Colonic mucosa (tissue), 4 donors: ENCODE measurements at places on chromosomes 1 and 21. TPM values are rescaled to one million over a fixed set of nuclear protein-coding genes. Genes with fewer than 3 reads are reported as not detected.

Gene LCE1F
- total RNA-seq, result not detected

Gene UBASH3A
- total RNA-seq, result 1.5 TPM

Gene TNFRSF4
- 2.3 TPM for total RNA-seq

Gene CHODL
- 0.53 TPM for total RNA-seq

Gene GNG4
- 6.9 TPM for total RNA-seq

Gene VANGL2
- total RNA-seq, result 3.9 TPM

Gene TIAM1
- total RNA-seq, result 5.7 TPM

Gene RNU1-4
- 1,159 TPM for total RNA-seq

Gene ZYG11A
- 0.05 TPM for total RNA-seq

Gene CAPZB
- total RNA-seq, result 407 TPM

Gene AIM2
- 0.69 TPM for total RNA-seq

Gene NTPCR
- 57.0 TPM for total RNA-seq

DNA sequence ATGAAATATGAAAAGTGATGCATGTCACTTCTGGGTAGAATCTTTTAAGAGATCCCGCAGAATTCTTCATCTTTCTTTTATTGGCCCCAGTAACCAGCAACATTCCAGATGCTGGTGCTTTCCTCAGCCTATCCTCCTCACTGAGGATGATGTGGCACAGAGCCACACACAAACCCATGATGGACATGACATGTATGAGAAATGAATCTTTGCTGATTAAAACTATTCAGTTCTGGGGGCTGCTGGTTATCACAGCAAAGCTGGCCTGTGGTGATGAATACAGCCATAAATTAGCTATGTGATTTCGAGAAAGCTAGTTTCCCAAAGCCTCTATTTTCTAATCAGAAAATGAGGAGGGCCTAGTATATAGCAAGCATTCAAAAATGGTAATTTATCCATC lies 8.3 kb upstream of the ERICH3 start:
- H3K4me3 ChIP-seq, result no peak overlapping the region
- H3K4me1 ChIP-seq, result no peaks in the 10 kb centered on the region
- DNase-seq, result no peak
- H3K27ac ChIP-seq, result no peak overlapping the region
- no peaks in the 10 kb centered on the region for H3K27me3 ChIP-seq

- no peaks in the 10 kb centered on the region for H3K27me3 ChIP-seq
- H3K4me1 ChIP-seq, result no peaks in the 10 kb centered on the region
- H3K36me3 ChIP-seq, result no peaks in the 10 kb centered on the region
- no peak overlapping the region for H3K4me3 ChIP-seq
These were observed 523.6 kb upstream of the DAB1 start for GRCh38 chr1:57947471-57947870.

DNA sequence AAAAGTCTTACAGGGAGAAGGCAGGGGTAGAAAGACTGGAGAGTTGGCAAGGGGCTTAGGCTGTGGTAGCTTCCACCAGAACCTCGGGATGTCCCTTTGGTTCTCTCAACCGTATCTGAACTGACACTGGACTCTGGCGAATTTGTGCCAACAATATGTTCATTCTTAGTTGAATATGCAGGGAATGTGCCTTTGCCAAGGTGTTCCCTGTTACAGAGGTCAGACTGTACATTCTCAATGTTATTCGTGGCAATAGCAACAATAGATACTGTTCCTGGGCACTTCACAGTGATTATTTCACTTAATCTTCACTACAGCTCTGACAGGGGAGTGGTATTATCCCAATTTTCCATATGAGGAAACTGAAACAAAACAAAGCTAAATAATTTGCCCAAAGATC lies 51.5 kb upstream of the RAB3GAP2 start:
- H3K36me3 ChIP-seq, result no peaks in the 10 kb centered on the region
- H3K27me3 ChIP-seq, result no peaks in the 10 kb centered on the region
- no peak overlapping the region for H3K27ac ChIP-seq
- no peak overlapping the region for H3K4me3 ChIP-seq
- no peaks in the 10 kb centered on the region for H3K4me1 ChIP-seq

- H3K36me3 ChIP-seq, result no peaks in the 10 kb centered on the region
- no peak overlapping the region for H3K4me3 ChIP-seq
- peak; percentile 83 for DNase-seq
- H3K27me3 ChIP-seq, result no peaks in the 10 kb centered on the region
- H3K4me1 ChIP-seq, result no peaks in the 10 kb centered on the region
These were observed 46.3 kb downstream of the UMODL1 start for GRCh38 chr21:42117229-42117966.

- DNase-seq, result no peak
- no peak overlapping the region for H3K4me3 ChIP-seq
- no peak overlapping the region for H3K27ac ChIP-seq
These were observed 19.0 kb upstream of the OLFM3 start for GRCh38 chr1:102015728-102016127.

DNA sequence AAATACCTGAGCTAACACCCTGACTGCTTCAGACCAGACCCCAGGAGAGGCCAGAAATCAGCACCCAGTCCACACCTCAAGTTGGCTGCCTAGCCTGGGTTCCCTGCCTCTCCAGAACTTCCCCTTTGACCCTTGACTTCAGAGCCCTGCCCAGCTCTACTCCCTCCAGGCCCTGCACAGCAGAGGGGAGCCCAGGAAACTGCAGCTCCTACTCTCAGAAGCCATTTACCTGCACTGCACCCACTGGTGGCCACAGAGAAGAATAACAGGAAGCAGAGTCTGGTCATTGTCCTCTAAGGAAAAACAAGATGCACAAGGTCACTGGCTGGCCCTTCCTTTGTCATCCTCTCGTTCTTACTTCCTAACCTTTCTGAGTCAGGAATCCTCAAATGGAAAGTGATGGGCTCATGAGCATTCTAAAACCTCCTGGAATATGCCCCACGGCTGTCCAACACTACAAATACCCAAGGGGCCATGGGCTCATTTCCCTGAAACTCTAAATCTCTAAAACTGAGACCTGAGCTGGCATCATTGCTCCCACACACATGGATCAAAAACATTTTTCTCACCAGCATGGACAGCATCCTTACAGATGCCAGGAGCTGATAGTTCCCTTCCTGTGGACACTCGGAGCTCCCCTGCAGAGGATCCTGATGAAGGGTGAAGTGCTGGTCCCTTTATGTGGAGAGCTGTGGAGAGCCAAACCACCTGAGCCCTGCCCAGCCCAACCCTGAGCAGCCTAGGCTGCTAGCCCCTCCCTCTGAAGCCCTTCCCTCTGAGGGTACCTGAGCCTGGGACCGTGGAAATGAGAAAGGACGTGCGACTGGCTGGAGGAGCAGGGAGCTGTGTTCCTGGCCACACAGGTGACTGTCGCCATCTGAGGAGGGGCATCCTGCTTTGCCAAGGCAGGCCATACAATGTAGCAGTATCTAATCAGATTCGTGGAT lies at the start of gene ITLN2:
Gene ITLN2 (minus strand): TSS at position 652 of the 947 bp plus-strand sequence. CDS start 68 bp downstream, at position 584.
- H3K4me1 ChIP-seq, result no peaks in the 10 kb centered on the region
- no peak within 1 kb of the TSS for H3K27ac ChIP-seq
- H3K36me3 ChIP-seq, result no peaks in the 10 kb centered on the region
- DNase-seq, result peak; percentile 30
- H3K27me3 ChIP-seq, result no peaks in the 10 kb centered on the region

GRCh38 chr1:58919959-58920321 lies 136.1 kb upstream of the JUN start:
- no peaks in the 10 kb centered on the region for H3K27me3 ChIP-seq
- no peak overlapping the region for H3K27ac ChIP-seq
- no peak overlapping the region for H3K4me3 ChIP-seq
- no peak for DNase-seq
- no peaks in the 10 kb centered on the region for H3K36me3 ChIP-seq

GRCh38 chr1:204201348-204202040 lies 5.2 kb upstream of the KISS1 start:
- no peak for DNase-seq
- H3K27me3 ChIP-seq, result no peaks in the 10 kb centered on the region
- no peaks in the 10 kb centered on the region for H3K4me1 ChIP-seq

- no peak overlapping the region for H3K27ac ChIP-seq
- H3K36me3 ChIP-seq, result no peaks in the 10 kb centered on the region
- no peak for DNase-seq
- H3K4me3 ChIP-seq, result no peak overlapping the region
- no peaks in the 10 kb centered on the region for H3K4me1 ChIP-seq
These were observed 66.9 kb downstream of the DISC1 start for GRCh38 chr1:231693361-231694074.

DNA sequence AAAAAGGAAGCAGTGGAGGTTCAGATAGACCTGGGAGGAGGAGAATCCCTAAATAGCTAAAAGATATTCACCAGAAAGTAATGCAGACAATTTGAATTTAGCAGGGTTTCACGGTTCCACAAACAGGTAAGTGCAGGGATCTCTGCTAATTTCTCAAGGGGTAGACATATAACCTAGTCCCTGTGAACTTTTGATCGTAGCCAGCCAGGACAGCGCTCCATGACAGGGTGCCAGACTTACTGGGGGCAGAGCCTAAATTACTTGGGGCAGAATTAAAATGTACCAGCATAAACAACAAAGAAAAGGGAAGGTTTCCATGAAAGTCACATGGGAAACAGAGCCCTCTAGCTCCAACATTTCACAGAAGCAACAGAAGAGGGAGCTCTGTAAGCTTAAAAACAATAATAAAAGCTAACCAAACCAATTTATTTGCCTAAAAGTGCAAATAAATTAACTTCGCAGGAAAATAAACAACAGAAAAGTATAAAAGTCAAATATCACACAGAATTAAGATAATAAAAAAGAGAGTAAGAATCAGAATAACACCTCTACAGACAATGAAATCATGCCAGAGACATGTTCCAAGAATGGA lies 198.3 kb downstream of the DUSP10 start:
- H3K27me3 ChIP-seq, result no peaks in the 10 kb centered on the region
- H3K36me3 ChIP-seq, result no peaks in the 10 kb centered on the region
- no peak for DNase-seq

- no peaks in the 10 kb centered on the region for H3K4me1 ChIP-seq
- no peak for DNase-seq
- H3K36me3 ChIP-seq, result no peaks in the 10 kb centered on the region
- no peak overlapping the region for H3K27ac ChIP-seq
- H3K27me3 ChIP-seq, result no peaks in the 10 kb centered on the region
- no peak overlapping the region for H3K4me3 ChIP-seq
These were observed 120.7 kb downstream of the SEC16B start for GRCh38 chr1:177849130-177849529.

DNA sequence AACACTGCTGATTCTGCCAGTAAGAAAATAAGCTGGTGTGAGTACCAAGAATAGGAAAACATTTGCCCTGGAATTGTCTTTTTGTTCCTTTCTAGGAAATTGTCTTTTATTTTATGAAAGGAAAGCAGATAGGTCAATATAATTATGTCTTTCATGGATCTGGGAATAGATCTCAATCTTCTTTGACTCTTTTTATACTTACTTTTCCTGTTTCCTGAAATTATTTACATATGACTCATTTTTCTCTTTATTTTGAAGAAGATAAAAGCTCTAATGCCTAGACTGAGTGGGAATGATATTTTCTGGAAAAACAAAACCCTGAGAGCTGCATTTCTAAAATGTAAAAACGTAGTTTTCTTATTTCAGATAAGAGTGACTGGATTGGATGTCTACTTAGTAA lies 100.1 kb downstream of the MAN1A2 start:
- DNase-seq, result no peak
- no peak overlapping the region for H3K27ac ChIP-seq
- H3K4me1 ChIP-seq, result no peaks in the 10 kb centered on the region
- no peaks in the 10 kb centered on the region for H3K27me3 ChIP-seq

DNA sequence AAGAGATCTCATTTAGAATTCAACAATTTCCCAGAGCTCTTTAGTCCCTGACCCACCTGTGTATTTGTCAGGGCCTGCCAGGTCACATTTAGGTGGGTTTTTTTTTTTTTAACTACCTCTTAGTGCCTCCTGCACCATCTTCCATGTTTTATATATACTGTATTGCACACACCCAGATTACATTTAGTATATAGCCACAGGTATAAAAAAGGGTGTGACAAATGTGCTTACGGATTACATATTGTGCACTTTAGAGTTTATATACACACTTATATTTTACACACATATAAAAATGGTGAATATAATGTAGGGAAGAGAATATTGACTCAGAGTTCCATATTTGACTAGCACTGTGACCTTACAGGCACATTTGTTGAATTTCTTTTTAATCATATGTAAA lies 17.4 kb upstream of the LRIG2 start:
- no peak for DNase-seq
- no peaks in the 10 kb centered on the region for H3K27me3 ChIP-seq
- peaks cover 8% of the 10 kb centered on the region for H3K4me1 ChIP-seq
- H3K36me3 ChIP-seq, result no peaks in the 10 kb centered on the region
- H3K27ac ChIP-seq, result peak overlapping the region; percentile 61
- no peak overlapping the region for H3K4me3 ChIP-seq

- H3K27ac ChIP-seq, result no peak overlapping the region
- H3K36me3 ChIP-seq, result peaks cover 7% of the 10 kb centered on the region
- no peak overlapping the region for H3K4me3 ChIP-seq
These were observed 18.7 kb downstream of the PRPF38A start for GRCh38 chr1:52423055-52423454.

GRCh38 chr1:161229896-161230295 lies 4.0 kb downstream of the TOMM40L start:
- H3K4me1 ChIP-seq, result peaks cover 20% of the 10 kb centered on the region
- DNase-seq, result no peak
- no peaks in the 10 kb centered on the region for H3K27me3 ChIP-seq

GRCh38 chr1:9028921-9029705 lies 2.9 kb upstream of the SLC2A7 start:
- no peak overlapping the region for H3K4me3 ChIP-seq
- H3K36me3 ChIP-seq, result no peaks in the 10 kb centered on the region

DNA sequence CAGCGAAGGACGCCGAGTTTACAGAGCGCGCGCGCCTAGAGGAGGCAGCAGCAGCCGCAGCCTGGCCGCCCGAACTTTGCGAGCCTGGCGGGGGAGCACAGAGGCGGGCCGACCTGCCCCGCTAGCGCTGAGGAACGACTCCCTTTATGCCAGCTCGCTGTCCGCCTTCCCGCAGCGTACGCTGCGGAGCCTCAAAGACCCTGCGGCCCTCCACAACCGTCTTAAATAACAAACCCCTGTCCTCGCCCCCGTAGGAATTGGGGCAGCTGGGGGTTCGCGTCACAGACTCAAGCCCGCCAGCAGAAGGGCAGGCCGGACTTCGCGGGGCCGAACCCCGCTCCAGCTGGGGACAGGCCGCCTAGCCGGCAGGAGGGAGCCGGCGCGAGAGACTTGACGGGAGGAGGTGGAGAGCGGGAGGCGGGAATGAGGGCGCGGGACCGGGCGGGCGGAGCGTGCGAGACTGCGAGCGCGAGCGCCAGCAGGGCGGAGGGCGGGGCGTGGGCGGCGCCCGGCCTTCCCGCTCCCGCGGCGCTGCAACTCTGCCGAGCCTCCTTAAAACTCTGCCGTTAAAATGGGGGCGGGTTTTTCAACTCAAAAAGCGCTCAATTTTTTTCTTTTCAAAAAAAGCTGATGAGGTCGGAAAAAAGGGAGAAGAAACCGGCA lies 1.8 kb upstream of the CDKN2C start:
- H3K4me3 ChIP-seq, result peak overlapping the region; percentile 79
- peak; percentile 93 for DNase-seq
- no peaks in the 10 kb centered on the region for H3K27me3 ChIP-seq
- H3K36me3 ChIP-seq, result no peaks in the 10 kb centered on the region
- peak overlapping the region; percentile 92 for H3K27ac ChIP-seq
